Activated T-helper 2 cell treated with anti-CD3 and anti-CD28 coated beads, Interferon-gamma antibody, Interleukin-2, Interleukin-4, amounts not matched to agents 10 μg/mL and 5 μg/mL and 100 μg/mL, durations not matched to agents 14 hours and 24 hours and 36 hours (primary cell): ENCODE measurements at places on chromosomes 2 and 18.
A peak's percentile ranks its signal among the peaks of the same experiment; 100 is the strongest.

- H3K4me1 ChIP-seq: peaks cover 11% of the 10 kb centered on the region
- no peak overlapping the region for H3K4me3 ChIP-seq
- H3K36me3 ChIP-seq: peaks cover 44% of the 10 kb centered on the region
- DNase-seq: peak; percentile 66
- no peaks in the 10 kb centered on the region for H3K27me3 ChIP-seq
These were observed 12.4 kb upstream of the GMCL1 start for GRCh38 chr2:69816923-69817542.

DNA sequence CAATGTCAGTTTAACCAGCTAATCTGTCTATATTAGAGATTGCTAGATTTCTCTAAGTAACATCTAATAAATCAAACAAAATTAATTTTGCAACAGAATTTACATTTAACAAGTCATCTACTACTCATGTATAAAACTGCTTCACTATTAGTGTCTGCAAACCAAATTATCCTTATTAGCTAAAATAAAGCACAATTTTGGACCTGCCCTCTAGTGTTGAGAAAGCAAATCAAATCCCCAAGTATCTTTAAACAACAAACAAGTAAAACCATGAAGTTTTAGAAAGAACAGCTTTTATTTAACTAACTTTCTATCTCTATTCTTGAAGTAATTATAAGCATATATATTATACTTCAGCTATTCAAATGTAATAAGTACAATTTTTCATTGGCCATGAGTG is 113.1 kb upstream of the SP3 start:
- no peak overlapping the region for H3K27ac ChIP-seq
- no peaks in the 10 kb centered on the region for H3K4me1 ChIP-seq
- peaks cover 13% of the 10 kb centered on the region for H3K36me3 ChIP-seq
- H3K27me3 ChIP-seq: no peaks in the 10 kb centered on the region
- H3K4me3 ChIP-seq: no peak overlapping the region
- no peak for DNase-seq

- no peak overlapping the region for H3K4me3 ChIP-seq
- peaks cover 44% of the 10 kb centered on the region for H3K4me1 ChIP-seq
- no peak for DNase-seq
- H3K27me3 ChIP-seq: peaks cover 3% of the 10 kb centered on the region
- H3K27ac ChIP-seq: no peak overlapping the region
These were observed 2.9 kb upstream of the DGKD start for GRCh38 chr2:233351423-233351822.

DNA sequence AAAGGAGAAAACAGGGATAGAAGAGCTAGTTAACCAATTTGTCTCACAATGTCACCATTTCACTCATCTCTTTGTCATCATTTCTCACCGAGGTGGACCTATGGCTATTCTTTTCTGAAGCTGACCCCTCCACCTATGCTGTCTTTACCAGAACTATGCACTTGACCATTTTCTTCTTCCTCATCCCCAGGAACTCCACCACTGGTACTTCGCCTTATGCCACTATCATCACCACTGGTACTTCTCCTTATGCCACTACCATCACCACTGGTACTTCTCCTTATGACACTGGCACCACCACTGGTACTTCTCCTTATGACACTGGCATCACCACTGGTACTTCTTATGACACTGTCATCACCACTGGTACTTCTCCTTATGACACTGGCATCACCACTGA is 745.8 kb upstream of the CHAC2 start:
- H3K27me3 ChIP-seq: no peaks in the 10 kb centered on the region
- H3K36me3 ChIP-seq: no peaks in the 10 kb centered on the region
- no peak for DNase-seq
- H3K4me1 ChIP-seq: no peaks in the 10 kb centered on the region
- H3K27ac ChIP-seq: no peak overlapping the region

- no peaks in the 10 kb centered on the region for H3K27me3 ChIP-seq
- H3K36me3 ChIP-seq: peaks cover 6% of the 10 kb centered on the region
- H3K4me3 ChIP-seq: peak overlapping the region; percentile 89
These were observed 603 bp downstream of the ATAD2B start for GRCh38 chr2:23926290-23926749.
